ENCODE measurements at places on chromosomes 11 and 22. TPM values are rescaled to one million over a fixed set of nuclear protein-coding genes. Genes with fewer than 3 reads are reported as not detected.

RIBC2 gene
- total RNA-seq = 1.0 TPM

OSM gene
- total RNA-seq = not detected

INCENP gene
- 53.6 TPM for total RNA-seq

APLP2 gene
- 210 TPM for total RNA-seq

PLA2G3 gene
- 6.7 TPM for total RNA-seq

SHANK2 gene
- 1.0 TPM for total RNA-seq
